ENCODE measurements at places on chromosomes 3 and 15.
A peak's percentile ranks its signal among the peaks of the same experiment; 100 is the strongest.

- DNase-seq = no peak
Measured at GRCh38 chr3:181703601-181704420, 7.9 kb upstream of the SOX2 start.

DNA sequence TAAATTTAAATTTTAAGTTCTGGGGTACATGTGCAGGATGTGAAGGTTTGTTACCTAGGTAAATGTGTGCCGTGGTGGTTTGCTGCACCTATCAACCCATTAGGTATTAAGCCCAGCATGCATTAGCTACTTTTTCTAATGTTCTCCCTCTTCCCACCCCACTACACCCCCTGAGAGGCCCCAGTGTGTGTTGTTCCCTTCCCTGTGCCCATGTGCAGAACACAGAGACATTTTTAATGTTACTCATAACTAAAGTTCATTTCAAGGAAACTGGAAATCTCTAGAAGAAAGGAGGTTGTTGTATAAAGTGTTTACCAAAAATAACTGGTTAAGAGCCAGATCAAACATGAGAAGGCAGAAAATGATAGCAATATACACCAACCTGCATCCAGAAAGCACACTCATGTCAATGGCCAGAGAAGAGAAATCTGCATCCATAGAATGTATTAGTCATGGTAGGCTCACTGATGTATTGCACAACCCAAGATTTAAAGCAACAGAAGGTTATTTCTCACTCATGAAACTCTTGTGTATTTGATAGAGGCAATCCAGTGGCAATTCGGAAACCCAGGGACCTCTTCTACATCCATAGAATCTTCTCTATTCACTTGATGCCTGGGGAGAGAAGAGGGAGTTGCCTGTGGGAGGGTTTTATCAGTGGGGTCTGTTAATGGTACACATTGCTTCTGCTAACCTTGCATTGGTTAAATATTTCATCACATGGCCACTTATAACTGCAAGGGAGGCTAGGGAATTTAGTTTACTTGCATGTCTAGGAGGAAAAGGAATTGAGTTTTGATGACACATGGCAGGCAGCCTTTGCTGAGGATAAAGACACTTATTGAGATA, 321.9 kb upstream of the RASGRP1 start:
- no peak for DNase-seq

DNA sequence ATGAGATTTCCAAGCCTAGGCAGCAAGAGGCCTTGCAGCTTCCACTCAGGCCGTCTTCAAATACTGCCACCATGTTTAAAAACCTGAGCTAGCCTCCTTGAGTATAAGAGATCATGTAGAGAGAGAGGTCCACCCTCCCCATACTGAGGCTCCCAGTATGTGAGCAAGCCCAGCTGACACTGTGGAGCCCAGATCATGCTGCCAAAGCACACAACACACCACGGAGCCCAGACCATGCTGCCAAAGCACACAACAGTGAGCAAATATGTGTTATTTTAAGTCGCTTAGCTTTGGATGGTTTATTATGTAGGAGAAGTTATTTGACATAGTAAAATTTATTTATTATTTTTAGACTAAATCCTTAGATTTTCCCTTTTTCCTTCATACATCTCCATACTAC, 333.7 kb downstream of the CTNNB1 start:
- DNase-seq = no peak

DNA sequence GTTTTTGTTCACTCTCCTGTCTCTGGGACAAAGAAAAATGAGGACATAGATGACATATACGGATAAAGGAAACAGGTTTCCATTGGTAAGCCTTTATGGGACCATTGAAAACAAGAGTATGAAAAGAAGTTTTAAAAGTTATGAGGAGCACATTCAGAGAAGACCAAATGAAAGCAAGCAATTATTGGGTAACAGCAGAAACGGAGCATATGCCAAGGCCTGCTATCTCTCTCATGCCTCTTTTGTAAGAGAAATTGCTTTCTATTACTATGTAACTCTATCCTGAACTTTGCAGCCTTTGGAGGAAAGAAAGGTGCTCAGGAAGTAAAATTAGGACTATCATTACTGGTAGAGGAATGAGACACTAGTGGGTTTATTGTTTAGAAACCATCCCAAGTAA, 14.9 kb upstream of the DPH6 start:
- no peak for DNase-seq

DNA sequence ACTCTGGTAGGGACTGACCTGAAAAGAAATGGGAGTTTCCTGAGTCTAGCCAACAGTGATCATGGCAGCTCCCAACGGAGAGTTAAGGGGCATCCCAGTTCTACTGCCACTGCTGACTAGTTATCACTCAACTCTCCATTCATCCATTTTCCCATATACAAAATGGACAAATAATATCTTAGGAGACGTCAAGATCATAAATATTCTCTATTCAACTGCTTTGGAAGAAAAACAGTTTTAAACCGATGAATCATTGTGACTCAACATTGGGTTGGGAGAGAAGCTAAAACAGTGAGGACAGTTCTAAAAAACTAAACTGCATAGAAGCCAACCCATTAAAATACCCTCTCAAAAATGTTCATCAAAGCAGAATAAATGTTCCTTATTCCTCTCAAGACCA, 57.6 kb upstream of the CHRM5 start:
- DNase-seq = no peak

GRCh38 chr15:92696096-92696495, 40.5 kb upstream of the FAM174B start:
- no peak for DNase-seq

- no peak for DNase-seq
Measured at GRCh38 chr3:24023197-24023596, 78.1 kb downstream of the NR1D2 start.

DNA sequence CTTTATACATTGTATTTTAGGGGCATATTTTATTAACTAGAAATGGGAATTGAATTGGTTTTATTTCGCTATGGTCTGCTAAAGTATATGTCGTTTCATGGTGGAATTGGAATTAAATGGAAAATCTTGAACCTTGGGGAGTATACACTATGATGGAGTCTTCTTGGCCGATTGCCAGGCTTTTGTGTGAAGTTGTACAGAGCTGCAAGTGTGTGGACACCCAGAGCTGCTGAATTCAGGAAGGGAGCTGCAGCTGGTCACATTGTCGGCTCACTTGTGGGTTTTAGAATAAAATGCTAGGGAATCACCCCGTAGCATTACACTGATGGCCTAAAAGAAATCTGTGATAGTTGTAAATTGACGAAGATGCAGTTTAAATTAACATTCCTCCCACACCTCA, 35.1 kb downstream of the USP3 start:
- DNase-seq = no peak

- no peak for DNase-seq
Measured at GRCh38 chr3:58416191-58416590, 17.4 kb downstream of the PDHB start.

DNA sequence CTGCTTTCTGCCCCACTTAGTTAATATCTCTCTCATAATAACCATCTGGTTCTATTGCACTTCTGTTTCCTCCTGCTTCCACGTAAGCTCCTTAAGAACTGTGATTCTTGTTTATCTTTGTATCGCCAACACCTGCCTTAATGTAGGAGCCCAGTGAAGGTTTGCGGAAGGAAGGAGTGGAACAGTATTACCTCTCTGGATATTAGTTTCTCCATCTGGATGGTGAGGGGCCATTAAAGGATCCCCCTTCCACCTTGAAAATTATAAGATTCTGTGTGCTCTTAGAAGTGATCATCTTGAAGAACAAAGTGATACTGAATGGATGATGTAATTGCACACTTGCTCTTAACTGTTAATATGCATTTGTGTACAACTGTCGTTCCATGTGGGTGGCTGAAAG, 2.2 kb downstream of the CHRNA5 start:
- DNase-seq = peak; percentile 29

- no peak for DNase-seq
Measured at GRCh38 chr3:134239538-134239937, 11.1 kb downstream of the RYK start.

DNA sequence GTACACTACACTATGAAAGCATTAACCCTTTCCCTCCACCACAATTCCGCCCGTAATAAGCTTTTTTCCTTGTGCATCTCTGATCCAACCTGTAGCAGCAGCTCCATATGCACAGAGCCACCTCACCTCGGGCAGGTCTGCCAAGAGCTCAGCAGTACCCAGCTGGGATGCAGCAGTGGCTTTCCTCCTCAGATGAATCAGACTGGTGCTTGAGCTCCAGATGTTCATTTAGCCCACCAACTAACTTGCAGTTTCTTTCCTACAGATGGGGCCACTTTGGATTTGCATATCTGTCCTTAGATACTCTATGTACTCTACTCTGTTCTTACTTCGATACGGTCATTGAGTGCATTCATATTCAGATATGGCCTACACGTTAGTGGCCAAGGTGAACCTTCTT, 14.8 kb upstream of the FSIP1 start:
- no peak for DNase-seq

GRCh38 chr3:190117981-190118380, 2.7 kb downstream of the P3H2 start:
- DNase-seq = no peak

- no peak for DNase-seq
Measured at GRCh38 chr3:114144909-114145688, 33.8 kb downstream of the DRD3 start.

DNA sequence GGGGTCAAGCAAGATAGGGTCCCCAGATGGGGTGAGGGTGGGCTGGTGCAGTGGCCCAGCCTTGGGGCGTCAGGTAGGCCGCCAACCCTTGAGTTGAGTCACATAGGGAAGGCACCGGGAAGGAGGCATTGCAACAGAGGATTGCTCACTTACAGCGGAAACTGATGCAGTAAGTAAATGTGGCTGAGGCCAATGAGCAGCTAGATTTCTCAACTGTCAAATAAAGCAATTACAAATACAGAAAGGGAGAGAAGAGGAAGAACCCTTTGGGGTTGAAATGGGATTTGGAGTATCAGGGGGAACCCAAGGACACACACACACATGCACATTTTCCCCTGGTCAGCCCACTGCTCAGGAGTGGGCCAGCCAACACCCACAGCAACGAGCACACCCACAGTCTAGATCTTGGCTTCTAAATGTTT, 44.0 kb downstream of the CHSY1 start:
- no peak for DNase-seq

All from GM13977 (cell line).